AG20443 (cell line): ENCODE measurements at places on chromosomes 3 and 15.

DNA sequence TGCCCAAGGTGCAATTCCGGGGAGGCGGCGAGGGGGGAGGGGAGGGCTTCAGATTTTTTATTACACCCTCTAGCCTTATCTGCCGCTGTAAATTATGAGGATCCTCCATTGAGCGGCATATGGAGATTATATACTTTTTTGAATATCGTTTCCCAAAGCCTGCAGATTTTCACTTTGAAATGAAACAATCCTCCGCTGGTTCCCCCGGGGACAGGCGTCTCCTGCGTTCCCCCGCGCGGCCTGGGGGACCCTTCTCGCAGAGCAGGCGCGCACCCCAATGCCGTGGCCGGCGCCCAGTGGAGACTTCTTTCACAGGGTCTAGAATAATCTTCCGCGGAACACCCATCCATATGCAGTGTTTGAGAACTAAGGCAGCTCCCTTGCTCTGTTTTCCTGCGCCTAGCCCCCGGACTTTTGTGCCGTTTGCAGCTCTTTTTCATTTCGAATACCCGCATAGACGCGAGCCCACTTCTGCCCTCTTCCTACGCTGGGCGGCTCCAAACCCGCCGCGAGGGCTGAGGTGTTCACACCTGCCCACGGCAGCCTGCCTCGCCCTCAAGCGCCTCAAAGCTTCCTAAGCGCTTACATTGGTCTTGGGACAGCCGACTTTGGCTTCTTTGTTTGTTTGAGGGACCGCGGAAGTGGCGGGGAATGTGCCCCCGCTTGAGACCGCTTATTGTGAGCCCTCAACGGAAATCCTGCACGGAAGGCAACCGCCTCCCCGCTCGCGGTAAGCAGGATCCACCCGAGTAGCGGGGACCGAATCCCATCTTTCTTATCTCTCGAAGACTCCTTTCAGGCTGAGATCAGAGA is 7.5 kb downstream of the SOX14 start:
- DNase-seq: no peak

DNA sequence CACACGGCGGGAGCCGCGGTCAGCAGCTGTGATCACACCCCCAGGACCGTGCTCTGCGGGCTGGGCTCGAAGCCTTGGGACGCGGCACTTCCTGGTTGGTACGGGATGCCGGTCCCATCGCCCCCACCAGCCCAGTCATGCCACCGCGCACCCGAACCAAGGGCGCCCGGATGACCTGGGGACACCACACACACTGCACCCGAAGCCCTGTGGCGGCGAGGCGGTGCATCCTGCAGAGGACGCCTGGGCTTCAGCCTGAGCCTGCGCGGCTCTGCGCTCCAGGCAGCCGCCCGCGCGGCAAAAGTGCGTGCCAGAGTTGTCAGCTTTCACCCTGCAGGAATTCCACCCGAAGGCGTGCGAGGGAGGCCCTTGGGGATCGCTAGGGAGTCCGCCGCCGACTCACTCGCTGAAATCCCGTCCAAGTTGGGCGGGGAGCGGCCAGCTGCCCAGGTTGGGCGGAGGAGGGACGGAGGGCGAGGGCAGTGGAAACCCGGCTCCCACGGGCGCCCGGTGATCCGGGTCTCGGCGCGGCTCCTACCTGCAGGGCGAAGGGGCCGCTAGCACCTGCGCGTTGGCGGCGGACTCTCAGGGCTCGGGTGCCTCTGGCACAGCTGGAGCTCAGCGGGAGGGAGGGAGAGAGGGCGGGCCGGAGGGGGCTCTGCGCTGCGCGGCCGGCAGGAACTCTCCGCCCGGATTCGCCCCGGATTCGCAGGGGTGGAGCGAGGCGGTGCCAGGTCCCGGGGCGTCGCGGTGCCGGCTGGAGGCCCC is at the start of gene PLD1:
Gene PLD1, minus strand, starts transcription at position 623 of the 768 bp plus-strand sequence. CDS start 72,432 bp downstream, outside the sequence.
- DNase-seq: peak; percentile 90

- no peak for DNase-seq
Measured at GRCh38 chr3:46293035-46293724, 50.9 kb downstream of the CCR3 start.

DNA sequence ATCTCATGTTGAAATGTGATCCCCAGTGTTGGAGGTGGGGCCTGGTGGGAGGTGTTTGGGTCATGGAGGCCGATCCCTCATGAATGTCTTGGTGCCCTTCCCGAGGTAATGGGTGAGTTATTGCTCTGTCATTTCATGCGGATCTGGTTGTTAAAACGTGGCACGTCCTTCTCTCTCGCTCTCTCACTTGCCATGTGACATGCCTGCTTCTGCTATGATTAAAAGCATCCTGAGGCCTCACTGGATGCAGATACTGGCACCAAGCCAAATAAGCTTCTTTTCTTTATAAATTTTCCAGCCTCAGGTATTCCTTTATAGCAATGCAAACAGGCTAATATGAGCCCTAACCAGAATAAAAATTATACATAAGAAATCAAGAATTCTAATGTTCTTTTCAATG is 31.7 kb upstream of the HACD2 start:
- no peak for DNase-seq

DNA sequence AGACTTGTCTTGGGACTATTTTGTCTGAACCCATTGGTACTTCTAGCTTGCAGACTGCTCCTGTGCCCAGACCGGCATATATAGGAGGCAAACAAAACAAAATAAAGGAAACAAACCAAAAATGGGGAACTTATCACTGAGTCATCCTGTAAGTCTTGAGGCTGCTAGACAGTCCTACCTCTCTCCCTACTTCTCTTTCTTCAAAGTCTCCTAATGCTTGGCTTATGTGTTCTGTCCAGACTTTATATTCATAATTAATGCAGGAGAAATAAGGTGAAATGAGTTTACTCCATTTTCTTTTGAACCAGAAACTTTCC is 266.2 kb downstream of the ZNF385D start:
- no peak for DNase-seq

- no peak for DNase-seq
Measured at GRCh38 chr3:31157047-31157694, 262.7 kb upstream of the GADL1 start.

GRCh38 chr3:126954141-126954842 is 28.6 kb upstream of the PLXNA1 start:
- DNase-seq: peak; percentile 21

GRCh38 chr3:113927556-113927955 is 20.3 kb upstream of the ZDHHC23 start:
- no peak for DNase-seq

- DNase-seq: no peak
Measured at GRCh38 chr15:39625856-39626255, 45.0 kb downstream of the THBS1 start.

DNA sequence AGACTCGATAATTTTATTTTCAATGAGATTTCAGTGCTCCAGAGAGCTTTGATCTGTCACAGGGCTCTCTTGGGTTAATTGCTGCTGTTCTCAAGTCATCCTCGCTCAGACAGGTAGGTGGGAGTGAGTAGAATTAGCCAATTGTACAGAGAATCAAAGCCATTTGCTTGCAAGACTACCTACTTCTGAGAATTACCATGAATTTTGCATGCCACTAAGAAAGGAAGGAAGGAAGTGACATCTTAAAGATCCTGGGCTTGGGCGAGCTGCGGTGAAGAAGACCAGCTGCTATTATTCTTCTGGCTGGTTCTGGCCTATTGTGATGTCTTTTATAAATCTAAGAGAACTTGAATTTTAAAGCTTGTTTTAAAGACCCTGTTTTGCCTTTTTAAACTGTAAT is 154.1 kb upstream of the LPP start:
- no peak for DNase-seq

DNA sequence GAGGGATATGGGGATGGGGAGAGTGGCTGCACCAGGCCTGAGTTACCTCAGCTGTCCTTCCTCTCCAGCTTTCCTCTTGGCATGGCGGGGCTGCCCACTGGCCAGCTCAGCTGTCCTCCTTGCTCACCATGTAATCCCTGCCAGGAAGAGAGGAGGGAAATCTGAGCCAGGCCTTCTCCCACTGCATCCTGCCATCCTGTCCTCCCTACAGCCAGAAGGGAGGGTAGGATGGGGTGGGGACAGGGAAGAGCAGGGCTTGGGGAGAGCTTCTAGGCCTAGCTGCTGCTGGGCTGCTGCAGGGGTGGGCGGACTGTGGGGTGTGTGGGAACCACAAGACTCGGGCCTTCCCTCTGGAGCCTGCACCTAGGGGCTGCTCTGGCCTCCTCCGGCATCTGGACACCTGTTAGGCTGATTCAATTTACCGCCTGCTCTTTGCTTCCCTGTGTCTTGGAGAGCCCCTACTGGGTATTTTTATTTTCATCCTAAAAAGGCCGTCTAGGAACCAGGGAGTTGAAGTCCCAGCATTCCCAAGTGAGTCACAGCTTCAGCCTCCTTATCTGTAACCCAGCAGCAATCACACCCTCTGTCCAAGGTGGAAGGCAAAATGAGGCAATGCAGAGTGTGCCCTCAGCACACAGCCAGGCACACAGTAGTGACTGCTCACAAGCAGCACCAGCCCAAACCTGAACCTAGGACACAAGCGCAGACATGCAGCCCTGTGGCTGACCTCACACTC is 13.1 kb upstream of the KY start:
- peak; percentile 59 for DNase-seq

- DNase-seq: no peak
Measured at GRCh38 chr3:108178676-108179075, 43.5 kb downstream of the IFT57 start.

DNA sequence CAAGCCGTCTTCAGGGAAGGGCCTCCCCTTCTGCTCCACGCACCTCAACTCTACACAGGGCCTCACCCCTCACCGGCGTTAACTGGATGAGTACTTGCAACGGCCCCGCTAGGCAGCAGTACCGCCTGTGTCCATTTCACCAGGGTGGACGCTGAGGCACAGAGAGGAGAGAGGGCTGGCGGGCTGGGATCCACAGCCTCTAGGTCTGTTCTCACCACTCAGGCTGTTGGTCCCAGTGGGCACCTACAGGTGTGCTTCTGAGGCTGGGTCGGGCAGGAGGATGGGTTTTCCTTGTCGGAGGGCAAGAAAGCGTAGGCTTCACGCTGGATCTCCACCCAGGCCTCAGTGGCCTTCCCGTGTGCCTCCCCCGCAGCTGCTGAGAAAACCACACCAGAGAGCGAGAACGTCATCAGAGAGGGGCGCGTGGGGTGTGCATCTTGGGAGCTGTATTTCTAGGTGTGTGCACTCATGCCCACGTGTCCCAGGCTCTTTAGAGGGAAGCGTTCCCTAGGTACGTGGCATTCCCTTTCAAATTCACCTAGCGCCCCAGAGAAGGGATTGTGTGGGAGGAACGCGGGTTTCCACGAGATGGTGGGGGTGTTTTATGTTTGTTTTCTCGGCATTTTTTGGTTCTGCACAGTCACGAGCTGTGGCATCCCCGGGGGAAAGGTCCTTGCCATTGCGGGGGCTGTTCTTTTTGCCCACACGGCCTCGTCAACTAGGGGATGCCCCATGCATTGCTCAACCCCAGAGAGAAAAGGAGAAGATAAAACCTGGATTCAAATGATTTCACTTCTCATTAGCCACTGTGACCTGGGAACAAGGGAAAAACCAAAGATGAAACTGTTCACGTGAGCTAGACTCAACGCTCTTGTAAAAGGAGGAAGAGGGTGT is 67.7 kb downstream of the MGLL start:
- no peak for DNase-seq

- DNase-seq: no peak
Measured at GRCh38 chr3:11555211-11555782, 88.4 kb downstream of the VGLL4 start.

- no peak for DNase-seq
Measured at GRCh38 chr15:100020189-100020588, 287.0 kb upstream of the LYSMD4 start.
